Astrocyte of the hippocampus (primary cell): ENCODE measurements at places on chromosomes 12 and 14.
A peak's percentile ranks its signal among the peaks of the same experiment; 100 is the strongest.

GRCh38 chr12:127675936-127676335 lies 591.0 kb upstream of the TMEM132C start:
- no peak for DNase-seq

DNA sequence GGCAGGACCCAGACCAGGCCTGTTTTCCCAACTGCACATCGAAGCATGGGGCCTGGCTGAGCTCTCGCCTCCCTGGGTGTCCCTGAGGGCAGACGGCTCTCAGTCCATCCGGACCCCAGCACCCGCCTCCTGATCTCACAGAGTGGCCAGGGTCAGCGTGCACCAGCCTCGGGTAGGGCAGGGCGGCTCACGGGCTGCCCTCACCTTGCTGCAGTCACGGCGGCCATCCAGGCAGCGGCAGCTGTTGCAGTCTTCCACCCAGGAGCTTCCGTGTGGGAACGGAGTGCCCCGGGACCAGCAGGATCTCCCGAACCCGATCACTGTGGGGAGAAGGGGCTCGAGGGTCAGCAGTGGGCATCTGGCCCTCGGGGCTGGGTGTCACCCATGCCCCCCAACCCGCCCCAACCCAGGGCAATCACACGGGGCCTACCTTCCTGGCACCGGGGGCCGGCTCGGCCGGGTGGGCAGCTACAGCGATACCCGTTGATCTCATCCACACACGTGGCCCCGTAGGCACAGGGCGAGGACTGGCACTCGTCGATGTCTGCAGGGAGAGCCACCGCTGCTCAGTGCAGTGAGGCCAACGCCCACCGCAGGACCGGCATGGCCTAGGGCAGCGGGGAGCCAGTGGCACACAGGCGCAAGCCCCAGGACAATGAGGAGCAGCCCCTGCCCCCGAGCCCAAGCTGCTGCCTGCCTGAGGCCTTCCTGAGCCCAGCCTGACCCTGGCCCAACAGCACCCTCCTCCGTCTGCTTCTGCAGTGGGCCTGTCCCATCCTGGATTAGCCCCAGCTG lies 22.2 kb downstream of the JAG2 start:
- DNase-seq, result no peak

- DNase-seq, result no peak
Measured at GRCh38 chr14:35503646-35504045, 30.3 kb upstream of the INSM2 start.

GRCh38 chr14:21241218-21241819 lies 27.9 kb downstream of the HNRNPC start:
- peak; percentile 32 for DNase-seq

DNA sequence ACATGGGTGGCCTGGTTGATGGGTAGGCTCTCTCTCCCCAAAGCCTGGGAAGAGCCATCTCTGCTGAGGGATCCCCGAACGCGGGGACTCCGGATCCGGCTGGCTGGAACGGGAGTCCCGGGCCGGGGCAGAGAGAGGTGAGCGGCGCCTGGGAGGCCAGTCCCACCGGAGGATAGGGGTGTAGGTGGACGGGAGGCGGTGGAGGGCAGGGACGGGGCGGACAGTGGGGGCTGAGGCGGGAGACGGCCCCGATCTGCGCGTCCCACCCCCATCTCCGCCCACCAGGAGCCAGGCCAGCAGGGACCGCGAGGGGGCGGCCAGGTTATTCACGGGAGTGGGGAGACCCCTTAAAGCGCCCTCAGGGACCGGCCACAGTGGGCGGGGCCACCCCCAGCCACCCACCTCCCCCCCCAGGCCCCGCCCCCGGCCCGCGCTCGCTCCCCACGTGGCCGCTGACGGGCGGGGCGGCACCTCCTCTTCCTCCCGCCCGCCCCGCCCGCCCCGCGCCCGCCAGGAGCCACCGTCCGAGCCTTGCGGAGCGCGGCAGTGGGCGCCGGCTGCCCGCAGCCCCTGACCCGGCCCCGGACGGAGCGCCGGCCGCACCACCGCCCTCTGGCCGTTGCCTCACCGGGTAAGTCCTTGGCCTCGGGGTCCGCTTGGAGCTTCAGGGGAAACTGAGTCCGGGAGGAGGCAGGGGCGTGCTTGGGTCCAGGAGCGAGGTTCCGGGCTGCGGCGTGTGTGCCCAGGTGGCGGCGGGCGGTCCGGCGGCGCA lies at the start of gene INF2:
TSS of gene INF2 (plus strand) at position 510 of the 772 bp plus-strand sequence. CDS start 11,748 bp downstream, outside the sequence.
- DNase-seq, result peak; percentile 80

GRCh38 chr12:60666895-60667294 lies 1071.1 kb downstream of the SLC16A7 start:
- DNase-seq, result no peak

- no peak for DNase-seq
Measured at GRCh38 chr14:67633451-67634147, 13.9 kb downstream of the ARG2 start.
